ENCODE measurements at places on chromosomes 7 and 10.

GRCh38 chr7:107842213-107842612, 39.2 kb upstream of the SLC26A3 start:
- DNase-seq, result no peak

- peak; percentile 91 for DNase-seq
Observed at GRCh38 chr7:155230169-155230593, 67.5 kb upstream of the INSIG1 start.

DNA sequence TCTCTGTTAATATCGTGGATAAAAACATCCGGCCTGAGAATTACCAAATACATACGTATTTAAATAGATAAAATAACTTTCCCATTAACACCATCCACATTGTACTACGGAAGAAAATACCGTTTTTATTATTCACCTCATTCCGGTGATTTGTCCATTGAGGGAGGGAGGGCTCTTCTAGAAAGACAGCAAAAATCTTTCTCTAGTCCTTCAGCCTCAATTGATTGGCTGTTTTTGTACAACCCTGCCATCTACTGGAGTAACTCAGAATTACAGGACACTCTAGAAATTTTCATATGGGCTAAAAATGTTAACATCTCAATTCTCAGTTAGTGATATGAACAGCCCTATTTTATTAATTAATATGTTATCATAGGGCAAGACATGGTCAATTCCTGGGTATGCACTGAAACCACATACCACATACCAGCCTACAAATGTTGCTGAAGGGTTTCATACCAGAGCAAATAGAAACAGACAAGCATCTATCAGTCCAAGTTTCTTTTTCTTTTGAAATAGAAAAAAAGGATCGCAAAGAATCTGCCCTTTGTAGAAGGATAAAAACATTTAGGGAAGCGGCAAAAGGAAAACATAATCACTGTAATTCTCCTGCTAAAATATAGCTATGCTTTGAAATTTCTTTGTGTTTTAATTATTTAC, 55.8 kb upstream of the CDCA7L start:
- DNase-seq, result peak; percentile 49

- no peak for DNase-seq
Observed at GRCh38 chr10:114849674-114850073, 28.1 kb downstream of the FHIP2A start.

Data from fibroblast of skin of left biceps (primary cell).